Cerebellar nuclear complex (tissue), 1 donor: ENCODE measurements at places on chromosomes 12 and 14.

- DNase-seq = peak; percentile 42
These were observed at the start of gene MSRB3 for GRCh38 chr12:65278576-65279368. TSS of gene MSRB3 (plus strand) at chr12:65278683. CDS start at chr12:65308580, 29,897 bp downstream.

- DNase-seq = no peak
These were observed 30.8 kb downstream of the TTC7B start for GRCh38 chr14:90785471-90785870.

GRCh38 chr12:92546635-92547348 is 156.0 kb upstream of the PLEKHG7 start:
- DNase-seq = no peak

DNA sequence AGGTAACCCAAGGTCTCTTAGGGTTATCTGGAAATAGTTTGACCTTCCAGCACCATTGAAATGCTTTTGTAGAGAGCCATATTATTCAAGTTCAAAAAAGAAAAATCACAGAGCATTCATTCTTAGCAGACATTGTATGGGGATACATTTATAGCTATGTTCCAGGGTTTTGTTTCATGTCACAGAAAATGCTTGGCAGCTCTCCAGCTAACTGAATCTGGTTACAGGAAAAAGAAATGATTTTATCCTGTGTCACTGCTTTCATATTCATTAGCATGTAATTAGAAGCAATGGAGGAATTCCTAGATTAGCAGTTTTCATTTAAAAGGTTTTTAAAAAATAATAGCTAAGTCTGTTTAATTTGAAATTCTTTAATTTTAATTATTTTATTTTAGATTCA is 78.9 kb downstream of the SNAPC1 start:
- no peak for DNase-seq

DNA sequence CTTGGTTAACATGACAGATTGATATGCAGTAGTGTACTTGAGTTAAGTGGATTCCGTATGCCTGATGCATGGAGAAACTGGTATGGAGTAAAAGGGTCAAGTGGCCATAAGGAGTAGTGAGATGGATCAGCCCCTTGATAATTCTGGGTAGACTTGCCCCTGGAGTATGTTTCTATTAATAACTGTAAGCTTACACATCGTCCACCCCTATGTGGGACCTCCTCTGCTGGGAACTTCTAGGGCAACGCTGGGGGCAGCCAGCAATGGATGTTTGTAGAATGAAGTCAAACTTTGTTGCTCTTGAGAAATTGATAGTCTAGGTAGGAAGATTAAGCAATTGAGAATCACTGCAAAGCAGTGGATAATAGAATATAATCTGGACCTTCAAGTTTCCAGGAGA is 3.5 kb downstream of the C12orf75 start:
- DNase-seq = no peak

- no peak for DNase-seq
These were observed 5.7 kb upstream of the C14orf93 start for GRCh38 chr14:23015618-23016017.

DNA sequence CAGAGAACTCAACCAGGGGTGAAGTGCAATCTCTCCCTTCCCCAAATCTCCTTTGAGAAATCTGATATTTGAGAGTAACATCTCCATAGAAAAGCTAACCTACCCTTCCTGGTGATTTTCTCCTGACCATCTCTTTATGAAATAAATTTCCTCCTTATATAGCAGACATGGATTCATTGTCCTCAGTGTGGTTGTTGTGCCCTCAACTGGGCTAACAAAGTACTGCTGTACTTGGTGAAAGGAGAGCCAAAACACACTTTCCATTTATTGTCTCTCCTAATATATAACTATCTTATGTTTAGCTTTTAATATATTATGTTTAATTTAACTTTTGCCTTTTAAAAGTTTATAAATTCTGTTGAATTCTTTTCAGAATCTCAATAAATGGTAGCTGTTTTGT is 65.1 kb upstream of the SLCO1B1 start:
- no peak for DNase-seq

GRCh38 chr12:30908722-30909348 is 17.7 kb upstream of the TSPAN11 start:
- no peak for DNase-seq

GRCh38 chr14:32932302-32932913 is 6.3 kb upstream of the NPAS3 start:
- no peak for DNase-seq

- no peak for DNase-seq
These were observed 38.8 kb upstream of the ATF7IP start for GRCh38 chr12:14326699-14327098.

- DNase-seq = no peak
These were observed 893.3 kb downstream of the FLRT2 start for GRCh38 chr14:86423214-86423613.

- no peak for DNase-seq
These were observed 74.9 kb downstream of the TSPAN9 start for GRCh38 chr12:3152011-3152511.

GRCh38 chr14:50062438-50063085 is 53.8 kb downstream of the VCPKMT start:
- DNase-seq = no peak

- DNase-seq = no peak
These were observed 122.5 kb upstream of the KRAS start for GRCh38 chr12:25372969-25373817.

DNA sequence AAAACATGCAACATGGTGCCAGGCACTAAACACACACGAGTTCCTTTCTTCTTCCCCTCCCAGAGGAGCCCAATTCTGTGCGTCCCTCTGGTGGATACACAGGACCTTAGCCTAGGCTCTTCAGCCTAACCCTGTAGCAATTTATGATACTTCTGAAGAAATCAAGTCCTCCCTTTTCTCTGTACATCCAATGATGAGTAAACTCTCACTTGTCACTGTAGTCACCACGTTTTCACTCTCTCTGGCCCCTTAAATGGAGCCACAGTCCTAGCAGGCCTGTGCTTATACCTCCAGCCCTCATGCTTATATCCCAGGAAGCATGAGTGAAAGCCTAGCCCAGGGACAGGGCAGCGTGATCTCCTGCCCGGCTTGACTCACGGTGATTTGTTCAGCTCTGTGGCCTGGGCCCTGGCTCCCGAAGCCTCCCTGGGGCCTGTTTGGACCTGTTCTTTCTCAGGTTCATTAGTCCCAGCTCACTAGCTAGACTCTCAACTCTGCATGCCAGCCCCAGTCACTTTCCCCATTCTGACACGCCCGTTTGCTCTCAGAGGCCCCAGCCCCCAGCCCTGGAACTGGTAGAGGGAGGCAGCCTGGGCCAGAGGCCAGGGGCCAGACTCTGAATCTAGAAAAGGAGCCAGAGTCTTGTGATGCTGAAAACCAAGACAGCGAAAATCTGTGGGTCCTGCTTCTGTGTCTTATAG is 24.1 kb upstream of the PLEKHG3 start:
- DNase-seq = no peak

DNA sequence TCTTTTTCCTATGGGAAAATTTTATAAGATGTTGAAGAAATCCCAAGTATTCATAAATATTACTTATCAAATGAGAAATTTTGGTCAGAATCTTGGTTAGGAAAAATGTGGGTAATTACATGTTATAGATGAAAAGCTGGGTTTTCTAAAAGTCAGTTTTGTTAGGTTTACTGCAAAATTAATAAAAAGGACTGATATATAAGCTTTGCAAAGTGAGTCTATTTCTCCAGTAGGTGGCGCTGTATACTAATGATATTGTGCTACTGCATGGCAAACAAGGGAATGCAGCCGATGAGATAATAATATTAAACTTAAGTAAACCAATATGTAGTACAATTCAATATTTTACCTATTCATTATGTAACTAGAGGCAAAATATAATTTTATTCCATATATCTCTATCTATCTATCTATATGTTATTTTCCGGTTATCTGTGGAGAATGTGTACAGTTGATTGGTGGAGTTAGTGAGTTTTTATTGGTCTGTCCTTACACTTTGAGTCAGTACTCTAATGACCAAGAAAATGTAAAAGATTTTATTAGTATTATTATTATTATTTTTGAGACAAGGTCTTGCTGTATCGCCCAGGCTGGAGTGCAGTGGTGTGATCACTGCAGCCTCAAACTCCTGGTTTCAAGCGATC is 32.9 kb downstream of the MIPOL1 start:
- DNase-seq = no peak

GRCh38 chr12:39440781-39441180 is 2.1 kb downstream of the KIF21A start:
- DNase-seq = no peak

- no peak for DNase-seq
These were observed 904 bp downstream of the CACNA1C start for GRCh38 chr12:2053691-2054090.

GRCh38 chr12:89087149-89087825 is 265.0 kb downstream of the DUSP6 start:
- no peak for DNase-seq

DNA sequence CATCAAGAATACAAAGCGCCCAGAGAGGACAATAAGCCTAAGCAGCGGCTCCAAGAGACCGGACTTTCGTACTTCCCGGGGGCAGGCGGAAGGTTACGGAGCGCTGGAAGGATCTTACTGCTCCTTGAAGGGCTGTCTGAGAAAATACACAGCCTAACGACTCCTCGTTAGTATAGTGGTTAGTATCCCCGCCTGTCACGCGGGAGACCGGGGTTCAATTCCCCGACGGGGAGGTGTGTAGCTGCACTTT is 12.1 kb upstream of the TMPO start:
- DNase-seq = peak; percentile 61

GRCh38 chr14:104581521-104581920 is 2.0 kb downstream of the C14orf180 start:
- DNase-seq = no peak

- DNase-seq = no peak
These were observed 161.1 kb upstream of the RASSF8 start for GRCh38 chr12:25797386-25797785.

GRCh38 chr12:115870510-115870909 is 407.0 kb downstream of the MED13L start:
- no peak for DNase-seq

DNA sequence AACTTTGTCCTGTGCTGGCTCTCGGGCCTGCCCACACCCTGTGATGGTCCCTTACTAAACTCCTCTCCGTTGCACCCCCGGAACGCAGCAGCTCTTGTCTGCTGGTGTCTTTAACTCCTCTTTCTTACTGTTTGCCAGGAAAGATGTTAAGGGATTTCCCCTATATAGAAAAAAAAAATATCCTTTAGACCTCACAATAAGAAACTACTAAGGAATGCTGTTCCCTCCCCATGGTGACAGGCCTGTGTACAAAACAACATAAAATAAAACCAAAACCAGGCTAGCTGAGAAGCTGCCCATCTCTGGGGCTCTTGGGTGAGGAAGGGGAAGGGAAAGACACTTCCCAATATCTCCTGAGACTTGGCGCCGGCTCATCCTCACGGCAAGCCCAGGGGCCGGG is 95.4 kb downstream of the CHGA start:
- no peak for DNase-seq

DNA sequence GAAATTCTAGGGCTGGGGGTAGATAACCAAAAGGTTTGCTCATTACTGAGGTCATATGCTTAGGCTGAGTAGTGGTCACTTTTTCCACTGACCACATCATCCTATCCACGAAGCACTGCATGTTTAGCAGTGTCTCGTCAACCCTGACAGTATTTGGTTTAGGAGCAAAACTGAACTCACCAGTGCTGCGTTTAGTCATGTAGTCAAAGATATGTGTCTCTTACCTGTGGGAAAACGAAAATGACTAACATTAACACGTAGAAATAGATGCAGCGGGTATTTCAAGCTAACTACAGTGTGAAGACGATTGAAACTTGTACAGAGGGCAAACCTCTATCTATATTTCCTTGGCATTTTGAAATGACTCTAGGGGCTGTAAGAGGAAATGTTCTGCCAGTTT is 34.6 kb downstream of the MTHFD1 start:
- no peak for DNase-seq

DNA sequence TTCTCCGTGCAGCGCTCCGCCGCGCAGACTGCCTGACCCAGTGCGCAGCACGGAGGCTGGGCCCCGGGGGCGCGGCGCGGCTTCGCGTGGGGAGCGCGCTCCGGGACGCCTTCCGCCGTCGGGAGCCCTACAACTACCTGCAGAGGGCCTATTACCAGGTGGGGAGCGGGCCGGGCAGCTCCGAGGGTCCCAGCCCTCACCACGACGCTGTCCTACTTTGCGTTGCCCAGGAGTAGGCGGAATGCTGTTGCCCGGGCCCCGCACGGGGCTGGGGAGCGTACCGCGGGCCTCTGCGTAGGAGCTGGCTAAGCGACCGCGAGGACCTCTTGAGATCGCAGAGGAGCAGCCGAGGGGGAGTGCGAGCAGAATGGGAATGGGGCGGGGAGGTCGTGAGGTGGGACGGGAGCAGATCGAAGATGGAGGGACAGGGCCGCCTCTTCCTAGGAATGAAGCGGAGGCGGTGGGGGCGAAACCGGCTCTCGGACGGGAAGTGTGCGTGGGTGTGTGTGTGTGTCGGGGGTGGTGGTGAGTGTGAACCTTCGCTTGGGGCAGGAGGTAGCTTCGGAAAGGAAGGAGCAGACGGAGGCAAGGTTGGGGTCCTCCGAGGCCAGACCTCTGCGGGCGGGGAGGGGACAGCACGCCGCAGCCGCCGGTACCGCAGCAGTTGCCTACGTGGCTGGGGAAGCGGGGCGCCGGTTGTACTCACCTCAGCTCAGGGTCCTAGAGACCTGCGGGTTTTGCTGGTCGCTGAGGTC is 751 bp downstream of the P3H3 start:
- no peak for DNase-seq

DNA sequence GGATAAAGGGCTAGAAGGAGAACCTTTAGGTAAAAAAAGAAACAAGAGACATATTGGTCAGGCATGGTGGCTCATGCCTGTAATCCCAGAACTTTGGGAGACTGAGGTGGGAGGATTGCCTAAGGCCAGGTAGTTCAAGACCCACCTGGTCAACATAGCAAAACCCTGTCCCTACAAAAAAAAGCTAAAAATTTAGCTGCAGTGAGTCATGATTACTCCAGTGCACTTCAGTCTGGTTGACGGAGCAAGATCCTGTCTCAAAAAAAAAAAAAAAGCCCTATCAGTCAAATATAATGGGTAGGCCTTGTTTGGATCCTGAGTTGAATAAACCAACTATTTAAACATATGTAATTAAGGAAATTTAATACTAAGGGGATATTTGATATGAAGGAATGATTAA is 54.2 kb downstream of the PPP1R36 start:
- no peak for DNase-seq

DNA sequence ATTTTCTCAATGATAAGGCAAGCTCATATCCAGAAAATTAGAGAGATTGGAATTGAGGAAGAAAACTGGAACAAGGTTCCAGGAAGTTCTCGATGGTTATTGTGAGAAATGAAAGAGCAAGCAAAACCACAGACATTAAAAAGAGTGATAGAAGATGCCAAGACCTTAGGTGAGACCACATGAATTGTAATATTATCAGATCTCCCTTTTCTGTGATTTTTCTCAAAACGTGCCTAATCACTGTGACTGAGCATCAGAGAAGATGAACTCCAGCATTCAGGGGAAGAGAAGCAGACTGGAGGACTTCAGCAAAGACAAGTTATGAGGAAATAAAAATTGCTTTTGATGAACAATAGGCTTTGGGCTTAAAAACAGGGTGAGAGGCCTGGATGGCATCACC is 278.8 kb downstream of the SOX5 start:
- no peak for DNase-seq

- DNase-seq = no peak
These were observed 109.7 kb downstream of the GPATCH2L start for GRCh38 chr14:76261371-76261811.

- no peak for DNase-seq
These were observed 94.3 kb downstream of the LRRC74A start for GRCh38 chr14:76920331-76921087.
